ENCODE measurements at places on chromosomes 5 and 9.

DNA sequence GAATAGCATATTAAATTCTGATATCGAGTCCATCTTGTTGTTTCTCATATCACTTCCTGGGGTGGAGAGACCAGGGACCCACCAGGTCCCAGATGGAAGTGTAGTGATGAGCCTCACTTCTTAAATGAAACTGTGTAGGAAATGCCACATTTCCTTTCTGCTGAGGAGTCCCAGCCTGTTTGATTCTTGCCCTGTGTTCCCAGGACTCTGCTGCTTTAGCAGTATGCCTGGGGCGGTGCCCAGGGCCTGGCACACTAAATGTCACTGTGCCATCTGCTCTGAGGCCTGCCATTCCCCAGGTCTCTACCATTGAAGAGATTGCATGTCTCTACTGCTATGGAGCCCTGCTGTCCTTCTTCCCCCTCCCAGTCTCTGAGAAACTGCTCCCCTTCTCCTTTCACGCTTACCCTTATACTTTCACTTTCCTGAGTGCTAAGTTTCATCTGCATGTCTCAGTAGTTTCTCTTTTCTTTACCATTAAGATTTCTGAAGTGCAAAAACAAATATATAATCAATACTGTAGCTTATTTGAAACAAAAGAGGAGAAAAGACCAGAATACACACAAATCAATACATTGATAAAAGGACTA, 260.4 kb downstream of the GABRB2 start:
- no peak for DNase-seq

GRCh38 chr5:74412066-74412465, 228.5 kb downstream of the ENC1 start:
- no peak for DNase-seq

DNA sequence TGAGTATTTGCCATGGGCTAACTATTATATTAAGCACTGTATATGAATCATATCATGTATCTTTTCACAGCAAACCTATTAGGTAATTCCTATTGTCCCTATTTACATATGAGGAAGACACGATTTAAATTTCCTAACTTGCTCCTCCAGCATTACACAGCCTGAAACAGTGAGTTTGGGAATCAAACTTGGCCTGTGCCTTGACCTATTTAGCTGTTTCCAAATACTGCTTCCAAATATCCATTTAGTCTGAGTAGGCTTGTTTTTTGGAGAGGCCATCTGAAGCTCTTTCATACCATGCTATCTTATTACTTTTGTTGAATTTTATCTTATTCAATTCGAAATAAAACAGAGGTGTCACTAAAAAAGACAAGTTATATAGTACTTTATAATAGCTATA, 447.3 kb upstream of the MPDZ start:
- DNase-seq: no peak

GRCh38 chr5:126056352-126056751, 366.9 kb upstream of the GRAMD2B start:
- no peak for DNase-seq

DNA sequence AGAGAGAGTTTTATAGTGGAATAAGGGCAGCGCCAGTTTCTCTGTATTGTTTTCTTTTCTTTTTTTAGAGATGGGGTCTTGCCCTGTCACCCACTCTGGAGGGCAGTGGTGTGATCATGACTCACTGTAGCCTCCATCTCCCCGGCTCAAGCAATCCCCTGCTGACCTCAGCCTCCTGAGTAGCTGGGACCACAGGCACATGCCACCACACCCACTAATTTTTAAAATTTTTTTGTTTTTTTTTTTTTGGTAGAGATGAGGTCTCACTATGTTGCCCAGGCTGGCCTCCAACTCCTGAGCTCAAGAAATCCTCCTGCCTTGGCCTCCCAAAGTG, 119.0 kb downstream of the PIK3R1 start:
- DNase-seq: no peak

DNA sequence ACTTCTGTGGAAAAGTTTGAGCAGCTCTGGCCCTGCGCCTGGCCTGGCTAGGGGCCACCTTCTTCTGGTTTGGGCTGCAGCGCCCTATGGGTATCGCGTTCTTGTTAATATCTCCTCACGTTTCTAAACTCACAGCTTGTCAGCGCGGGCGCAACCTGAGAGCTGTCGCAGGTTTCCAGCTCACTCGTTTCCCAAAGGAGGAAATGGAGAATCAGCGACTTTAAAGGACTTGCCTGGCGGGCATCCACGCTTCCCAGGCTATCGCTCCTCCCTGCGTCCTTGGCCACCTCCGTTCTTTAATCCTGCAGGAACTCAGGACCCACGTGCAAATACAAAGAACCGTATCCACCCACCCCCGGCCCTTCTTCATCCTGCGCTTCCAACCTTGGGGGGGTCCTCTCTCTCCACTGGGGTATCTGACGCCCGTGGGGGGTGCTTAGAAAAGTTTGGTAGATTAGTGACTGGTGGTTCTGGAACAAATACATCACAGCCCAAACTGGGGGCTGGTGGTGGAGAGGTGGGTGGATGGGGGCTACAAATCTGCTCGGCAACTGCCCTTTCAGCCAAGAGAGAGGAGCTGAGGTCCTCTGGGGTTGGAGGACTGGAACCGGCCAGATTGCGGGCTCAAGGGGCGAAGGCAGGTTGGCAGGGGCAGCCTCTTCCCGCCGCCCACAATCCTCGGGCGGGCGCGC, 578 bp upstream of the PSAT1 start:
- DNase-seq: no peak

GRCh38 chr9:131284856-131285255, 4.7 kb upstream of the PLPP7 start:
- no peak for DNase-seq

- no peak for DNase-seq
Observed at GRCh38 chr9:3479514-3480352, 46.1 kb downstream of the RFX3 start.

GRCh38 chr5:100676817-100677631, 141.8 kb downstream of the FAM174A start:
- DNase-seq: no peak

DNA sequence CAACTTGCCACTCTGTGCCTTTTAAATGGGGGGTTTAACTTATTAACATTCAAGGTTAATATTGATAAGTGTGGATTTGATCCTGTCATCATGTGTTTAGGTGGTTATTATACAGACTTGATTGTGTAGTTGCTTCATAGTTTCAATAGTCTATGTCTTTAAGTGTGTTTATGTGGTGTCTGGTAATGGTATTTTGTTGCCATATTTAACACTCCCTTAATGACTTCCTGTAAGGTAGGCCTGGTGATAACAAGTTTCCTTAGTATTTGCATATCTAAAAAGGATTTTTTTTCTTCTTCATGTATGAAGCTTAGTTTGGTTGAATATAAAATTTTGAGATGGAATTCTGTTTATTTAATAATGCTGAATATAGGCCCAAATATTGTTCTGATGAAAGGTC, 506.0 kb upstream of the ZNF462 start:
- DNase-seq: no peak

- DNase-seq: peak; percentile 28
Observed at GRCh38 chr9:17578911-17579793, at the start of gene SH3GL2. Gene SH3GL2 (plus strand): TSS chr9:17579066.

DNA sequence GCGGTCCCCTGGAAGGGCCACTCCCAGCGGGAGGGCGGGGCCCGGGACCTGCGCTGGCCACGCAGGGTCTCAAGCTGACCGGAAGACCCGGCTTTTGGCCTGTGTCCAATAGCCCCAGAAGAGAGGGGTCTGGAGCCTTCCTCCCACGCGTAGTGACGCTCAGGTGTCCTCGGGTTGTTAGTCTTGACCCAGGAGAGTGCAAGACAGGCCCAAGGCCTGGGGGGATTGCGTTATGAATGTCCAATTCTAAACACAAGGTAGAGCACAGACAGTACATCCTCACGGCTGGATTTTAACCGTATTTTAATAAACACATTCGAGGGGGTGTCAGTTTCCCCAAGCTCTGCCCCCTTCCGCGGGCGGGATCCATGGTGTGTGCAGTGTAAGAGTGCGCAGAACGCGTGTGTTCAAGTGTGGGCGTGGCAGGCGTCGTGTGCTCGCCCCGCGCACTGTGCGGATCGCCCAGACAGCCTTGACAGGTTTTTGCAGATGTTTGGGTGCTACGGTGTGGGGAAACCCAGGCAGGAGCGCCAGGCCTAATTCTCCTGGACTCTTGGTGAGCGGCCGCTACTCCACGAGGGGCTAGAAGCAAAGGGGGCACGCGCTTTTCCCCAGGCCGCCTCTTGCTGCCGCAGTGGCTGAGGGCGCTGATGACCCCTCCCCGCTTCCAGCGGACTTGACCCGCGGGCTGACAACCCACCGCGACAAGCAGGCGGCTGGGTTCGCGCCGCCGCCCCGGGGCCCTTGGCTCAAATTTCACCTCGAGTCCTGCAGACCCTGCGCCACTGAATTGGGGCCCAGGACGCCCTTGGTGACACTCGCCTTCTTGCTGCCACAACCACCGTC, 6.1 kb upstream of the DMRT3 start:
- DNase-seq: no peak

- DNase-seq: no peak
Observed at GRCh38 chr5:88558366-88558765, 289.7 kb upstream of the TMEM161B start.

- peak; percentile 38 for DNase-seq
Observed at GRCh38 chr5:107672211-107673038, 1.7 kb upstream of the EFNA5 start.

GRCh38 chr9:113302792-113303418, at the start of gene RNF183:
Gene RNF183 (minus strand): TSS chr9:113303376. CDS start chr9:113298184, 5,192 bp downstream.
- no peak for DNase-seq

GRCh38 chr5:177474846-177475562, 1.6 kb upstream of the DBN1 start:
- DNase-seq: no peak

GRCh38 chr5:172683645-172684471, 42.8 kb downstream of the NEURL1B start:
- DNase-seq: peak; percentile 56

DNA sequence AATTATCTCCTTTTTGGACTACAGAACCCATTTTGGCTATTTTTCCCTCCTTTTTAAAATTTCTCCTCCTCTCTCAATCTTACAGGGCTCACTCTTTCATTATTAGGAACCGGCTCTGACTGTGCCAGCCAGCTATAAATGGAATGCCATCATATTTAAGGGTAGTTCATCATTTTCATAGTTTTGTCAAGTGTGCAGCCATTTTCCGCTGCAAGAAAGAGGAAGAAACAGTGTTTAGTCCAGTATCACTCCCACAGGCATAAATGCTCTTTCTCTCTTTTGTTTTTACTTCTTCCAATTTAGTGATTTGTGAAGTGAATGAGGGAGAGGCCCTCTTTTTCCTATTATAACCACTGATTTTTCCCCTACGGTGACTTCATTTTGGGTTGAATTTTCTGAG, 290.0 kb downstream of the NR3C1 start:
- DNase-seq: no peak

DNA sequence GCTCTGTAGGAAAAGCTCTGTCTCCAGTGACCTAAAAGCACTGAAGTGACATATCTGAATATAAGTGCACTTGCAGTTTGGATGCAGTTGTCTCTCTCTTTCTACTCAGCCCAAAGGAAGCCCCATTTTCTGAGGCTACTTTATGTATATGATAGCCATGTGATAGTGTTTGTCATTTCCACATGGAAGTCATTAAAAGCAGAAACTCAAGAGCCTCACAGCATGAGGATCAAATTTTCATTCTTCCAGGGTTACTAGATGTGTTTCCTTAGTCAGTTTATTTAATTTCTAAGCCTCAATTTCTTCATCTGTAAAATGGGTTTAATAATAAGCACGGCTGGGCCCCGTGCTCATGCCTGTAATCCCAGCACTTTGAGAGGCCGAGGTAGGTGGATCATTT, 36.7 kb downstream of the RNF44 start:
- DNase-seq: no peak

GRCh38 chr5:177498013-177498787, 796 bp upstream of the PDLIM7 start:
- DNase-seq: no peak

DNA sequence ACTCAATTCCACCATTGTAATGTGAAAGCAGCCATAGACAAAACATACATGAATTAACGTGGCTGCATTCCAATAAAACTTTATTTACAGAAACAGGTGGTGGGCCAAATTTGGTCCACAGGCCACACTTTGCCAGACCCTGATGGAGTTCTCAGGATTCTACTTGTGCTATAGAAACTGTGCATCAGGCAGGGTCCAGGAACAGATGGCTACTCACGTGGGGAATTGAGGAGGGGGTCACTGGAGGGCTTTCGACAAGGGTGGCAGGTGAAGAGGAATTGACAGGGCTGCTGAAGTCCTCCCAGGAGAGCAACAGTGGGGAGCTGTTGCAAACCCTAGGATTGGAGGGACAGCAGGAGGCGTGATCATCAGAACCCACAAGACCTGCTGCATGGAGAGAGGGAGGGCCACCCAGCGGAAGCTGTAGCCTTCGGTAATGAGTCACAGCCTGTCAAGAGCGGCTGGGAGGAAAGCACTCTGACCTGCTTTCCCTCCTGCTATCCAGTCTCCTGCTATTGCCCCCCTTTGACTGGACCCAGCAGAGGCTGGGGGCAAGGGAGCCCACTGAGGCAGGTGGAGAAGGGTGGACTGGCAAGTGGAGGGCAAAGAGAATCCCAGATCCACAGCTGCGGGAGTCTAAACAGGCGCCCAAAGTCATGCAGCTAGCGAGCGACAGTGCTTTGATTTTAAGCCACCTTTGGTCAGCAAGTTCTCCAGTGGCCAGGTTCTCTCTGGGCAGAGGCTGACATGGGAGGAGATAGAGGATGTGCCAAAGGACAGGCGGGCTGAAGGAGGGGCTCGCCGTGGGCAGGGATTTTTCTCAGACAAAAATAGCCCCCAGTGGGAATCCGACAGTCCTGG, 138.3 kb upstream of the SMIM23 start:
- DNase-seq: no peak

- no peak for DNase-seq
Observed at GRCh38 chr5:95799191-95799835, 23.2 kb downstream of the GLRX start.

GRCh38 chr9:91261417-91261816, 100.3 kb downstream of the AUH start:
- DNase-seq: no peak

GRCh38 chr5:1093361-1093760, 18.5 kb downstream of the SLC12A7 start:
- DNase-seq: no peak

- no peak for DNase-seq
Observed at GRCh38 chr9:91415290-91415689, 8.3 kb downstream of the NFIL3 start.

DNA sequence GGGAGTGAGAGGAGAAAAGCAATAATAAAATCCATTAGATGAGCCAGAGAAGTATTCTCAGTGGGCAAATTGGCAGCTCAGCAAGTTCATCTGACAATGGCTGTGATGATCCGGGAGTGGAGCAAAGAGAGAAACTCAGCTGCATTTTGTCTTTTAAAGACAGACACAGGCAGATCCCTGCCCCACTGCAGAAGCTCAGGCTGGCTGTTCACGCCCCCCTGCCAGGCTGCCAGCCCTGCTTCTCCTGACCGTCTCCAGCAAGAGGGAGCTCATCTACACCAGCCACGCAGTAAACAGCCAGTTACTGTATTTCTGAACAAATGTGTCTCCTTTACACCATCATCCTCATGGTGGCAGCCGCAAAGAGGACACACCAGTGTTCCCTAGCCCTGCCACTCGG, 114.3 kb upstream of the SARDH start:
- no peak for DNase-seq

- no peak for DNase-seq
Observed at GRCh38 chr9:127450243-127450760, 904 bp downstream of the RPL12 start.

GRCh38 chr9:38091310-38092199, 22.5 kb upstream of the SHB start:
- DNase-seq: no peak

- DNase-seq: no peak
Observed at GRCh38 chr9:117546894-117547678, 132.2 kb upstream of the ASTN2 start.

Data from activated T-cell treated with anti-CD3 and anti-CD28 coated beads, Interleukin-2, amount 50 U/mL, for 24 hours (primary cell).